ENCODE measurements at places on chromosomes 2 and 18.

- no peak for DNase-seq
Measured at GRCh38 chr2:49241991-49242390, 87.7 kb upstream of the FSHR start.

DNA sequence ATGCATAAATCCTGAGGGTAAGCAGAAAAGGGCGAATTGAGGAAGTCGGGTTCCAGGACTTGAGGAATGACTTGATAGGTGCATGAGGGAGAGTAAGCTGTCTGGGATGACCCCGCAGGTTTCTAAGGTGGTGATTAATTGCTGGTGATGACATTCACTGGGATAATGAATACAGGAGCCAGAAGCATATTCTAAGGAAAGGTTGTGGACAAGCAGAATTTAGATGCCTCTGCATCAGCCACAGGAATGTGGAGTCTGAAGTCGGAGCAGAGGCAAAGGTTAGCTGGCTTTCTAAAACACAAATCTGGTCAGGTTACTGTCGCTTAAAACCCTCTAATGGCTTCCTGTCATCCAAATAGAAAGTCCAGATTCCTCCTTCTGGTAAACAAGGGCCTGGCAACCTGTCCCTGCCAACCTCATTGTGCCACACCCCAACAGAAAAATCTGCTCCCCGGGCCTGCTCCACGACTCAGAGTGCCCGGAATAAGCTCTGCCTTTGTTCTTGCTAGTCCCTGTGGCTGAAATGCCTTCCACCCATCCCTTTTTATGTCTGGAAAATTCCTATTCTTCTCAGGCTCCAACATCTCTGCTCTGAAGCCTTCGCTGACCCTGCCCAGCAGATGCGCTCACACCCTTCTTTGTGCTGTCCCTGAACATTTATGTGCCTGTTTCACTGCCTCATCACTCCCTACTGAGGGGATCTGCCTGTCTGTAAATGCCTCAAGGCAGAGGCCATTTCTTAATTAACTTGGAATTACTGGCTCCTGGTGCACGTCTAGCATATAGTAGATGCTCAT is 11.3 kb upstream of the TMEM214 start:
- DNase-seq, result no peak

GRCh38 chr18:55384551-55385275 is 203.3 kb downstream of the TCF4 start:
- no peak for DNase-seq

- no peak for DNase-seq
Measured at GRCh38 chr18:5180254-5180653, 16.8 kb downstream of the AKAIN1 start.

DNA sequence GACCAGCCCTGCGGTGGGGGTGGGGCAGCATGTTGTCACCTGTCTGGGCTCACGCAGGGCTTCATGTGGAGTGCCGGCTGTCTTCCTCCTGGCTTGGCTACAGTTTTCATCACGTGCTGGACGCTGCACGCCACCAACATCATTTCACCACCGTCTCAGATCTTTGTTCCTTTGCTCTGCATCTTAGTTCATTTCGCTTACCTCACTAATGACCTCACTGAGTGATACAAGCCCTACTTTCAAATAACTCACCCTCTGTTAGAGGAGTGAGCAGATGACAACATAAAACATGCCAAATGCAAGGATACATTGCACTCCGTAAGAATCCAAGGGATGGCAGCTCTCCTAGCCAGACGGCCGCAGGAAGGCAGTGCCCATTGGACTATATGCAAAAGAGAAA is 527.5 kb downstream of the GALR1 start:
- DNase-seq, result no peak

DNA sequence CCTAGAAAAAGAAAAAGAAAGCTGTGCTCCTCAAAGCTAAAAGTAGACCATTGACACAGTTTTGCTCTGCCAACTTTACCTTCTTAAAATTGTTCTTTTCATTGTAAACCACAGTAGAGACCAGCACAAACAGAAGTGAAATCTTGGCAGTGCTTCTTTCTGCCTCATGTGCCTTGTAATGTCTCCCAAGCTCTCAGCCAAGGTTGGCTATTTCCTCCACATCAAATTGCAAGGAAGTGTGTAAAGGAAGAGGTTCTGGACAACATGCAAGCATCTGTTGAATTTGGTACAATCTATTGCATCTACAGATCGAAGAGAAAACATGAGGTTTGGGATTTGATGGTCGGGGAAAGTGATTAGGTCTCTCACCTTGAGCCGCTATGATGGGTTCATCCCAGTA is 83.3 kb upstream of the PNPT1 start:
- no peak for DNase-seq

- no peak for DNase-seq
Measured at GRCh38 chr2:151395509-151396374, 14.0 kb upstream of the RIF1 start.

DNA sequence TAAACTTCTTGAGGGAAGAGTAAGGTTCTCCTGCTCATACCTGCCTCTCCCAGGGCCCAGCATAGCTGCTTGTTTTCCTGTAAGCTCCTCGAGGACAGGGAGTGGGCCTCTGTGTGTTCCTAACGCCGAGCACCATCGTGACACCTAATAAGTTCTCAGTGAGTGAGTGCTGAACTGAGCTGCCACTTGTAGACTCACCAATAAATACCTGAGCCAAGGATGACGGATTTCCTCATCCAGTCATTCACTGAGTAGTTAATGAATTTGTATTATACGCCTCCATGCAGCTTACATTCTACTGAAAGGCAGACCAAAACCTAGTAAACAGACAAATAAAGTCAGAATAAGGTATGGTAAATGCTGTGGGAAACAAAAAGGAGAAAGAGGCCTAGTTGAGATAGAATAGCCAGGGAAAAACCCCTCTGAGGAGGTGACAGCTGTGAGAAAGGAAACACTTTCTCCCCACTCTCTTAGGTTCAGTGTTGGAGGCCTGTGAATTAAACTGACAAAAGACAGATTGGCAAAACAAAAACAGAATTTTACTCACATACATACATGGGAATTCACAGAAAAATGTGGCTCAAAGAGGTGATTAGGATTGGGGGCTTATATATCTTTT is 138.6 kb downstream of the B3GNT2 start:
- DNase-seq, result no peak

GRCh38 chr2:46812361-46813019 is 103.1 kb downstream of the MCFD2 start:
- DNase-seq, result no peak

All from stimulated activated CD4-positive, alpha-beta T cell treated with anti-CD3 and anti-CD28 coated beads, Interleukin-15, amount 100 ng/mL, for 1 hour (primary cell).